HL-60 (cell line): ENCODE measurements at places on chromosomes 11 and 22.

- no peak for DNase-seq
Measured at GRCh38 chr11:65411681-65412070, 10.9 kb upstream of the NEAT1 start.

DNA sequence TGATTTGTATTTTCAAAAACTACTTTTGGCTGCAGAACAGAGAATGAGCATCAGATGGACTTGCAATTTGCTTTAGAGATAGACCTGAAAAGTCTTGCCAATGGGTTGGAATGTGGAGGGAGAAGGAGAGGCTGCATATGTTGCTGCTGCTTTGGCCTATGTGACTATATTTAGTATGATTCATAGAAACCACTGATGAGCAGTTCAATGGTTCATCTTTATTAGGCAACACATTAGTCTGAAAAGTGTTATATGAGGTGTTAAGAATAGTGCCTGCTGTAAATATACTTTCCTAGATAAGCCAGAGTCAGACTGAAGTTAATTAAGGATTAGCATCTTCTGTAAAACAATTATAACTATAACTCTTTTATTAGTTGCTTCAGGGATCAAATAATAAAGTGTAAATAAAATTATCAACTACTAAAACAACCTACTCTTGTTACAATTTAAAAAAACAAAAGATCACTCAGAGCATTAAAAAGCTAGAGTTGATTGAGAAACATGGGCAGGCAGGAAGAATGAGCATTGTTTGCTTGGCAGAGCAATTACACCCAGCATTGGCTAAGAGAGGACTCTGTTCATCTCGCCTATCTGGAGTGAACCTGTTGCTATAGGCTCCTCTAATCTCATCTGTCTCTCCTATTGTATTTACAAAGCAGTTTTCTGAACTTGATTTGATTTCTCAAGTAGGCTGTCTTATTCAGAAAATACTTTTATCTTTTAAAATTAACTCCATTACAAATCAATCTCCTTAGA is 36.3 kb downstream of the HORMAD2 start:
- DNase-seq: no peak

DNA sequence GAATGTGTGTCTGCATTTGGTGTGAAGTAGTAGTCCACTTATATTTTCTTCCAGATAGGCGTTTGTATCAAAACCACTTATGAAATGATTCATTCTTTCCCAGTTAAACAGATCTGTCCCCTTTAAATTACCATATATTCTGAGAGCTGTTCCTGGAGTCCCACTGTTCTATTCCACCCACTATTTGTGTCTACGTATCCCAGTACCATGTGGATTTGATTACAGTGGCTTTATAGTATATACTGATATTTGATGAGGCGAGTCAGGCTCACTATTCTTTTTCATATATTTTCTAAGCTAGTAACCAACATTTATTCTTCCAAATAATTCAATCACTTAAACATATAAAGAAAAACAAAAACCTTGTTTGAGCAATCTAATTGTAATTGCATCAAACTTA is 81.9 kb upstream of the RASSF10 start:
- no peak for DNase-seq

DNA sequence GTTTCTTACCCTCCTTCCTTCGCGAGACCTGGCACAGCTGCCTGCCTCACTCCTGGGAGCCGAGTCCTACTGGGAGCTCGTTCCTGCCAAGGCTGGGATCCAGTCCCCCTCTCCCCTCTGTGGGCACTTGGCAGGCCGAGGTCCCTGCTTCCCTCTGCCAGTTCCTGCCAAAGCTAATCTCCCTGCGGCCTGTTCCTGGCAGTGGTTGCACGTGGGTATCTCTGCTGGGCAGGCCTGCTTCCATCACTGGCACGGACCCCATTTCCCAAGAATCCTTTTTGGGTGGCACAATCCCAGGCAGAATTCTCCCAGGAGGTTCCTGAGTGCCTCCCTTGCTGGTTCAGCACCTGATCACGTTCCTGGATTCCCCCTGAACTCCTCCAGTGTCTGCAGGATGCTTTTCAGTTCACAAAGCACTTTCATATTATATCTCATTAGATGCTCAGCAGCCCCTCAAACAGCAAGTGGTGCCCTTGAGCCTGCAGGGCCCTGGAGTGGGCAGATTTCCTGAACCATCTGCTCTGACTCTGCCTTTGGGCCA is 96.5 kb downstream of the RRM1 start:
- no peak for DNase-seq

GRCh38 chr11:45988921-45989320 is 66.5 kb downstream of the LARGE2 start:
- no peak for DNase-seq

GRCh38 chr11:132683602-132684001 is 848.7 kb downstream of the OPCML start:
- no peak for DNase-seq

DNA sequence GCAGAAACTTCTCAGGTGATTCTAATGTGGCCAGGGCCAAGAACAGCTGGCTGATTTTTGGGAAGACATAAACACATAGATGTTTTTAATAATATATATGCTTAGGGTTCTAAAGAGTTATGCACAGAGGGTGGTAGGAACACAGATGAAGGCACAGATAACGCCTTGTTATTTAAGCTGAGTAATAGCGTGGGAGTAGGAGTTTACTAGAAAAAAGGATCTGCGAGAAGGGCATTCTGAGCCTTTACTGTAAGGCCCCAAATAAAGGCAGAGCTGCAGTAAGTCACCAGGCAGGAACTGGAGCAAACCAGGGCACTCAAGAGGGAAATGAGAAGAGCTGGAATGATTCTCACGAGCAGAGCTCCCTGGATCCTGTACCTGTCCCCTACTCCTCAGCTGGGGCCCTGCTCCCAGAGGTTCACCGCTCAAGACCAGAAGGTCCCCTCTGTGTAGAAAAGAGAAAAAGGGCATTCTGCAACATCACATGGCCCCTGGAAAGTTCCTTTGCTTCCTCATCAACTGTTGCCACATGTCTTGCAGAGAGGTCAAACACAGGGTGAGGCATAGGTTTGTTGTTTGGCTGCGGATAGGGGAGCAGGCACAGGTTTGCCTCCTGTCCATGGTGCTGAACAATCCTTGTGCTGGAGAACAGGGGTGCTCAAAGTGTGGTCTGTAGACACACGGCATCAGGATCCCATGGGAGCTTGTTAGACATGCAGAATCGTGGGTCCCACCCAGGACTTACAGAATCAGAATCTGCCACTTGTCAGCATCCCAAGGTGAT is 125.7 kb downstream of the TENM4 start:
- no peak for DNase-seq

DNA sequence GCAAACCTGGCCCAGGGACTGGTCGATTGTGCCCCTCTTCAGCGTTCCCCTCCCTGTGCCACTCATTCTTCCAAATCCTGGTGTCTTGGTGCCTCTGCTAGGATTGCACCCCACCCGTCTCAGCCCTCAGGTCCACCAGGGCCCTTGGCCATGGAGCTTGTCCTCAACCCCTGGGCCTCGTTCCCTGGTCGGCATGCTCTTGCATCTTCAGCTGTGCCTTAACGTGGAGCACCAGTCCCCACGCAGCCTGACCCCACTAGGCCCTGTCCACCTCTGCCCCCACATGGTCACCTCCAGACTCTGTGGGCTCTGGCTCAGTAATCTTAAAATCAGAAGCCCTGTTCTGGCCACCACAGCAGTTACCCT is 61.1 kb downstream of the OSBP2 start:
- DNase-seq: no peak

DNA sequence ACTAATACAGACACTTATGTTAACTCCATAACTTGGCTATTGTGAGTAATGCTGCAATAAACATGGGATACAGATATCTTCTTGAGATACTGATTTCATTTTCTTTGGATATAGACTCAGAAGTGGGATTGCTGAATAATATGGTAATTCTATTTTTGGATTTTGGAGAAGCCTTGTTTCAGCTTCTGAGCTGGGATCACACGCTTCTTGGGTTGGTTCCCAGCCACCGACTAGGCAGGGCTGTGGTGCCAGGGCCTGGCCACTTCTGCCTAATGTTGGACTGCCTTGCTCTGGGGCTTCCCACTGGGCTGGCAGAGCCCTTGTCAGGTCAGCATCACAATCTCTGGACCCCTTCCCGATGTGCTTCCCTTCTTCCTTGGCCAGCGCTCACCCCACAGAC is 14.0 kb upstream of the MCHR1 start:
- no peak for DNase-seq

- no peak for DNase-seq
Measured at GRCh38 chr11:1879941-1880720, 11.6 kb downstream of the PRR33 start.
